AG08396 (cell line): ENCODE measurements at places on chromosomes 3 and 15.

GRCh38 chr3:129162729-129163579, 2.1 kb upstream of the ISY1 start:
- DNase-seq, result peak; percentile 12

DNA sequence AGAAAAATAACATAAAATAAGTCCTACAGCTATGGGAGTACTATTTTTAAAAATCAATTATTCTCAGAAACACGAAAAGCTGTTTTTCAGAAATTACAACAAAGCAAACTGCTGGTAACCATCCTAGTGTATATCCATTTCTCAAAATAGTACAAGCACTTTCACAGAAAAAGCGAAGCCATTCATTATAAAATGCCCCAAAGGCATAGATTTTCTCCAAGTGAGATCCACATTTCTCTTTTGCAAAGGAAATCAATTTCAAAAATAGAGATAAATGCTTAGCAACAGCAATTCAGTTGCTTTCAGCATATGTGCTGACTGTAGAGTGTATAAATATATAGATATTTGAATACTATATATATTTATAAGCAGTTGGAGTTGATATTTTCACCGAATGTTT, 1266.3 kb downstream of the SI start:
- DNase-seq, result no peak

- DNase-seq, result no peak
Measured at GRCh38 chr15:85788771-85789495, 5.8 kb downstream of the KLHL25 start.

- no peak for DNase-seq
Measured at GRCh38 chr15:68235022-68235421, 5.5 kb upstream of the CLN6 start.

- no peak for DNase-seq
Measured at GRCh38 chr3:103341078-103341606, 906.3 kb downstream of the ZPLD1 start.

DNA sequence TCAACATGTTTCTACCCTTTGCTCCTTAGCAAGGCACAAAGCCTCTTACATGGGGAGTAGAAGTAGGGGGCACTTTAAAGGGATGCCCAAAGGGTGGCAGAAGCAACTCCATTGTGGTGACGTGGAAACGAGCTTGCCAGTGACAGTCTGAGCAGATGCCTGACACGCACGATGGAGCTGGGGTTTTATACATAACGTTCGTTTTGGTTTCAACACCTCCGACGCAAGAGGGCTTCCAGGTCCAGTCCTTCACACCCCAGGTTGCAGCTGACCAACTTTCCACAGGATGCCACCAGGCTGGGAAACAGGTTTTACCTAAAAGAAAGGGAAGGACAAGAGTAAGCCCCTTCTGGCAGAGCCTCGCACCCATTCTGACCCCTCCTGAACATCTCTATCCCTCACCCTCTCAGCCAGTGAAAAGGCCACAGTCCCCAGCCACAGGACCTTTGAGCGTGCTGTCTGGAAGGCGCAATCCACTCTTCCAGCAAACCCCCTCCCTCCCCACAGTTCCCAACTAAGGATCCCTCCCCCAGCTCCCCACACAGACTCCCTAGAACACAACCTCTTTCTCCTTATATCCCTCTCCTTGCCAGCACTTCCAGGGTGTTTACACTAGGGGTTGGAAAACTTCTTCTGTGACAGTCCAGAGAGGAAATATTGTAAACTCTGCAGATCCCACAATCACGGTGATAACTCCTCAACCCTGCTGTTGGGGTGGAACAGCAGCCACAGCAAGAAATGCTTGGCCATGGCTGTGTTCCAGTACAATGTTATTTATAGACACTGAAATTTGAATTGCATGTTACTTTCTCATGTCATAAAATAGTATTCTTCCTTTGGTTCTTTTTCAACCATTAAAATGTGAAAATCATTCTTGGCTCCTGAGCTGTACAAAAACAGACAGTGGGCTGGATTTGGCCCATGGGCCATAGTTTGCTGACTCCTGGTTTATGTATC, 36.2 kb downstream of the FAM174B start:
- DNase-seq, result no peak

DNA sequence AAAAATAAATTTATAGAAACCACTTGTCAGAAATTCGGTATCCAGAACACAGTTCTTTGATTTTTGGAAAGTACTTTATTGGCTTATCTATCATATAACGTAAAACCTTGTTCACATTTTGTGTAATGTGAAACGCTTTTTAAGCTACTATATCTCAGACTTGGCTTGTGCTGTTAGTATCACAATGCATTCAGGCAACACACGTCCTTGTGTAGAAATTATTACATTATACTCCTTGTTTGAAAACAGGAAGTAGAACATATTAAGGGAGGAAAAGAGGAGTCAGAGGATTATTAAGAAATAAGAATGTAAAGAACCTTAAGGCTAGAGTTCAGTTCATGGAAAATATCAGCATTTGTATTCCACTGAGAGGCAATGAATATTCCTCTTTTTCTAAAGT, 1.6 kb downstream of the DNAJC13 start:
- no peak for DNase-seq

DNA sequence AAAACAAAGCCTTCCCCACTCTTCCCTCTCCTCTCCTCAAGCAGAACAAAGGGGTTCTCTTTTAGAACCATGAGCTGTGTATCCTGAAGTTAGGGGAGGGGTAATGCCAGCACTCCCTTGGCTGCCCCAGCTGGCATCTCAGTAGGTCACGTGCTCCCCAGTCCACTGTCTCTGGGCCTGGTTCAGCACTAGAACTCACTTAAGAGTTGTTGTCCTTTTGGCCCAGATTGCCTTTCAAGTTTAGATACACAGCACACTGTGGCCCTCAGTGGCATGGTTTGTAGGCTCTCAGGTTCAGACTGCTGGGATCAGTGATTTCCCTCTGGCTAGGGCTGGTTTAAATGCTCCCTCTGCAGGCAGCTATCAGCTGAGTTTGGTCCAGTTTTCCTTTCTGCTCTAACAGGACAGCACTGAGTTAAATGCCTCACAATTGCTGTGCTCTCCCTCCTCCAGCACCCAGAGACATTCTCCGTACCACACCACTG, 188.4 kb upstream of the ST8SIA2 start:
- no peak for DNase-seq

DNA sequence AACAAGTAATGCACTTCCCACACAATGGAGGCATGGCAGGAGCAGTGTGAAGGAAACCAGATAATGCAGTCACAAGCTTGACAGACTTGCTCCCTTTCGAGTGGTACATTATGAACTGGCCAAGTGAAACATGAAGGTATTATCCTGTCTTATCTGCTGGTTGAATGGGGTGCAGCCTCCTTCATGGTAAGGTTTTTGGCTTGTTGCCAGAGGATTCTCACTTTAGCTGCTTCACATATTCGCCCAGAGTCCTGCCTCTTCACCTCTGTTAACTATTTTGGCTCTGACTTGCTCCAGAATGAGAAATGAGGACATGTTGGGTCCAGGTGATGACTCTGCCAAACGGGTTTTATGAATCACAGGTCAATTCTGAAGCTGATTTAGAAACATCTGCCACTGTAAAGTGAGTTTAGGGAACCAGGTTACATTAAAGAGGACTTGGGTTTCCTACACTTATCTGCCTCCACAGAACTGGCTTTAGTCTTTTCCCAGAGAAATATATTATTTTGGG, 19.5 kb upstream of the CCDC39 start:
- no peak for DNase-seq

- DNase-seq, result no peak
Measured at GRCh38 chr3:23665741-23666140, 140.0 kb upstream of the UBE2E1 start.

DNA sequence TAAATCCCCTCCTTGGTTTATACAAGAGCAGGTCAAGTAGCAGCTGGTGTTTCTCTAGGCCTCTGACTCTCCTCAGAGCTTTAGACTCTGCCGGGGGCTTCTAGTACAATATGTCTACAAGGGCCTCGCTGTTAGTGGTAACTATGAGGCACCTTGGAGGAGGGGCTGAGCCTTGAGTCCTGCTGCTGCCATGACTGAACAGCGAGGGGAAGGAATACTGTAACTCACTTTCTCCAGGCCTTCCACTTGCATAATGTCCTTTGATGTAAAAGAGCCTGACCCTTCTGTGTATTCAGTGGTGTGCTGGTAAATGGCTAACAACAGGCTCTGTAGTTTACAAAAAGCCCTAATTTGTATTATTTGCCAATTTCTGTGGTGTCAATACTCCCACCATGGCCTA, 27.8 kb downstream of the DRD3 start:
- no peak for DNase-seq

GRCh38 chr3:120224237-120224636, 60.8 kb downstream of the GPR156 start:
- DNase-seq, result no peak

DNA sequence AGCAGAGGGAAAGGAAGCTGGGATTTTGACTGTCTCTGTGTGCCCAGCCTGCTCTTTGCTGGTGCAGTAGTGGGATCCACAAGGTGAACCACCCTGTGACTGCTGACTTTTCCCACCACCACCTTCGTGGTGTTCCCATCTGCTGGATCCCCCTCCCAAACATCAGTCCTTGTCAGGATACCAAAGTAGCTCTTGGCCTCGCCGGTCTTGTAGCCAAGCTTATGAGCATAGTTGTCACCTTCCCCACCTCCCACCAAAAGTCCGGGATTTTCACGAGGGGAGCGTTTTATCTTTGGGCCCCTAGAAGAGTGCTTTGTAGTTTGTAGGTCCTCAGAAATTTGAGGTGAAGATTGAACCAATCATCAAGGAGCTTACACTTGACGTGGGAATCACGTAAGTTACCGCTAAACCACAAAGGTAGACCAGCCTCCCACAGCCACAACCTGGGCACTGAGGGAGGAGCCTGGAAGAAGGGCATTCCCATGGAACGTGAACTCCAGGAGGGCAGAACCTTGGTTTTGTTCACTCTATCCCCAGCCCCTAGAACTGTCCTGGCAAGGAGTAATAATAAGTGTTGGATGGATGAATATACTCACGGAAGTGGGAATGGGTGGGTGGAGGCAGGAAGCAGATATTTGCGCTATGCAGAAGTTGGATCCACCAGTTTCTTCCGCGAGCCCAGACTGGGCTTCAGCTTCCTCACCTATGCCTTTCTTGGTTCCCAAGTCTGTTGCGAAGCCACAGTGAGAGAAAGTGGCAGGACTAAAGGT, 814 bp upstream of the TEX264 start:
- no peak for DNase-seq

- no peak for DNase-seq
Measured at GRCh38 chr3:72829701-72830100, 18.5 kb downstream of the SHQ1 start.

DNA sequence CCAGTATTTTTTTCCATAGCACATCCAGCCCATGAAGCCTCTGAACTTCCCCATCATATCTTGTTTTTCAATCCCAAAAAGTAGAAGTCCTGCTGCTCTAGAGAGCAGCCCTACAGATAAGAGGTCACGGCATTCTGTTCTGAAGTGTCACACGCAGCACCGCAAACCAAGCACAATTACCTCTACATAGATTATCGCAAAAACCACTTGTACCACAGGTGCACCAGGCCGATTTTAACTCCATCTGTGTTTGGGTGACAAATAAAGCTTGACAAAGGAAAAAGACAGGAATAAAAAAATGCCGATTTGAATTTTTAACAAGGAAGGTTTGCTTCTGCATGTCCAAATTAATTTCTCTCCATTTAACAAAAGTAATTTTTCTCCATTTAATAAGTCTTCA, 113.7 kb downstream of the MYO5A start:
- DNase-seq, result no peak

- DNase-seq, result no peak
Measured at GRCh38 chr3:38555149-38555840, 59.2 kb downstream of the EXOG start.

DNA sequence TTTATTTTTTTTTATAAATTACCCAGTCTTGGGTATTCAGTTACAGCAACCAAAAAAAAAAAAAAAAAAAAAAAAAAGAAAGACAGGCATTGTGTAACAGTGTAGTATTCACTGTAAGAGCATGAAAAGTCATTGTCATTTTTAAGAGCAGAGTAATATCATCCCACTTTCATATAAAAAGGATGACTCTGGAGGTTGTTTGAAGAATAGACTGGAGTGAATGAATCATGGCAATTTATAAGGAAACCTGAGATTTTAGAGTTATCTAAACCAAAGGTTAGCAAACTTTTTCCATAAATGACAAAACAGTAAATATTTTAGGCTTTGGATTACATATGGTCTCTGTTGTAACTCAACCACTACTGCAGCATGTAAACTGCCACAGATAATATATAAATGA, 794.9 kb downstream of the NTRK3 start:
- no peak for DNase-seq

DNA sequence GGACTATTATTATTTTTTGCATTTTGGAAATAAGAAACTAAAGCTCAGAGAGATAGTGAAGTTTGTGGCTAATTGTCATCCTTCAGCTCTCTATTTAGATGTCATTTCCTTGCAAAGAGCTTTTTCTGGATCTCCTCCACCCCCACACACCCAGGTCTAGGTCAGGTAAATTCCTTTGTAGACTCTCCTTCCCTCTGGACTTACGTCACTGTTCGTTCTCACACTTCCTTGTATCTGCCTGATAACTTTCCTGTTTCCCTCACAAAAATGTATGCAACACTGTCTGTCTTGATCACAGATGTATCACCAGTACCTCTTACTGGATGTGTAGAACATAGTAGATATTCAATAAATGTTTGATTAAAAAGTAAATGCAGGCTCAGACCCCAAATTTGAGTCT, 6.1 kb upstream of the MB21D2 start:
- DNase-seq, result no peak

DNA sequence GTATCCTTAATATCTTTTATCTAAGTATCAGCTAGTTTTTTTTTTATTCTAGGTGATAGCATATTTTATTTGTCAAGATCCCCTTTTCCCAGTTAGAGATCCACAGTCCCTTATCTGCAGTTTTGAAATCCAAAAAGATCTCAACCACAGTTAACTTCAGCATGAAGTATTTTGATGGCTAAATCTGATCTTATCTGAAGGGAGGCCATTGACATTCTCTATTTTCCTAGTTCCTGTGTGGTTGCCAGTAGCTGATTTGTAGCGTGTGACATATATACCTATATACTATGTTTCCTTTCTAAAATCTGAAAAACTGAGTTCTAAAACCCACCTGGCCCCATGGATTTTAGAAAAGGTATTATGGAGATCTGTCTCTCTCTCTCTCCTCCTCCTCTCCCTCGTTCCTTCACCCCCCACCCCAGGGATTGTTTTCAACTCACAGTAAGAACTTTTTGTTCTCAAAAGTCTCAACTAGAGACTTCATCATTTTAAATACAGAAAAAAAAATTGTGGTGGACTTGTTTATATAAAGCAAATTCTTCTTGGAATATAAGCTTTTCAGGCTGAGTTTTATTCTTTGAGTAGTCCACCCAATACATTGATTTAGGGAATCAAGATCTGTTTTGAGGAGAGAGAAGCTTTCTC, 12.3 kb downstream of the TCF12 start:
- no peak for DNase-seq
